Esophagus muscularis mucosa (tissue), 4 donors: ENCODE measurements at places on chromosomes 6 and 20.

DNA sequence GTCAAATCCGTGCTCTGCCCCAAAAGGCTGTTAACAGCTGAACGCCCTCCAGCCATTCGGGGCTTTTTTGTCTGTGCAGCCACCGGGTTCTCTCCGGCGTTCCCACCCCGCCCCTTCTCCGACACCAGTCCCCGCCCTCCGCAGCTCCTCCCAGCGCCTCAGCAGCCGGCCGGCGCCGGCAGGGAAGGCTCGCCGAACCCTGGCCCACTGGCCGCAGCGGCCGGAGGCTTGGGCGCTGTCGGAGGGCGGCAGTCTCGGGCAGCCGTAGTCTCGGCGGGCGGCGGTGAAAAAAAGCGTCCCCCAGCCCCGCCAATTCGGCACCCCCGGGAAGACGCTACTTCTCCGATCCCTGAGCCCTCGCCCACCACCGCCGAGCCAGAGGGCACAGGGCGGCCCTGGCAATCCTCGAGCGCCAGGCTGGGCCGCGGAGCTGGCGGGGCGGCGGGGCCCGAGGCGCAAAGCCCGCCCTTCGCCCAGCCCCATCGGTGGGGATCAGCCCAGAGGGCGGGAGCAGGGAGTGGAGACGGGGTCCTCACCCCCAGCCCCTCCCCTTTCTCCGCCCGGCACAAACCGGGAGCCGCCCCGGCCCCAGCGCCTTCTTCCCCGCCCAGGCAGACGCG, at the start of gene SESN1:
Gene SESN1, minus strand, starts transcription at position 431 of the 620 bp plus-strand sequence. CDS start 773 bp downstream, outside the sequence.
- DNase-seq = peak; percentile 96

GRCh38 chr6:17665132-17665531, 41.6 kb downstream of the NUP153 start:
- DNase-seq = no peak

- DNase-seq = no peak
Measured at GRCh38 chr20:6914986-6915385, 147.5 kb downstream of the BMP2 start.

DNA sequence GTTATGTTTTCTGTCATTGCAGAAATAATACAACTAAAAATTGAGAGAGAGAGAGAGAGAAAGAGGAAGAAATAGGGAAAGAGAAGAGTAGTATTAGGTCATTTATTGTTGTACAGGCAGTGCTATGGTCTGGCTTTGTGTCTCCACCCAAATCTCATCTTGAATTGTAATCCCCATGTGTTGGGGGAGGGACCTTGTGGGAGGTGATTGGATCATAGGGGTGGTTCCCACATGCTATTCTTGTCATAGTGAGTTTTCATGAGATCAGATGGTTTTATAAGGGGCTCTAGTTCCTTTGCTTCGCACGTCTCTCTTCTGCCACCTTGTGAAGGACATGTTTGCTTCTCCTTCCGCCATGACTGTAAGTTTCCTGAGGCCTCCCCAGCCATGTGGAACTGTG, 677.4 kb upstream of the CHD6 start:
- DNase-seq = no peak

GRCh38 chr6:146913842-146914488, 290.3 kb upstream of the STXBP5 start:
- no peak for DNase-seq

GRCh38 chr6:163588220-163588919, 173.9 kb downstream of the QKI start:
- no peak for DNase-seq

- no peak for DNase-seq
Measured at GRCh38 chr20:50607850-50608749, 83.2 kb downstream of the RIPOR3 start.

- no peak for DNase-seq
Measured at GRCh38 chr20:2624190-2624589, 28.2 kb upstream of the NOP56 start.

DNA sequence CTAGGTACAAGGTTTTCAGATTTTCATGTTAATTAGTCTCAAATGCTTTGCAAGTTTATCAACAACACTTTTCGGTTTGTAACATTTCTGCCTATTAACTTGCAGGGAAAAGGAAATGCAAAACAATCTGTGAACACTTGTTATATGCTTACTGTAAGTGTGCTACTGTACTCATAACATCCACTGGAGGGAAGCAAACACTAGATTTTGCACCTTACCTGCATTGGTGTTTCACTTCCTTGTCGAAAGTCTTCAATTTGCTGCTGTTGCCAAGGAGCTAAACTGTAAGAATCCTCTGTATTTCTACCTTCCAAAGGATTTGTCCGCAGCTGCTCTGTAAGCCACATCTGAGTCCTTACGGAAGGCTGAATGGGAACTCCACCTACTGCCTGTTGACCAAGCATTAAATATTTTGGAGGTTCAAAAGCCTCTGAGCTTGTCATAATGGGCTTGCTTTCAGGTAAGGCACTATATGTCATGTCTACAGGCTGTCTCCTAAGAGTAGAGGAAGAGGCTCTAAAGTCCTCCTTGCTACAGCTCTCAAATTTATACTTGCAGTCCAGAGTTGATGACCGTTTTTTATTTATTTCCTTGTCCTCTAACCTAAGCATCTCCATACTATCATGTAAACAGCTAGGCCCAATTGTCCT, 17.3 kb downstream of the PLN start:
- DNase-seq = peak; percentile 12

DNA sequence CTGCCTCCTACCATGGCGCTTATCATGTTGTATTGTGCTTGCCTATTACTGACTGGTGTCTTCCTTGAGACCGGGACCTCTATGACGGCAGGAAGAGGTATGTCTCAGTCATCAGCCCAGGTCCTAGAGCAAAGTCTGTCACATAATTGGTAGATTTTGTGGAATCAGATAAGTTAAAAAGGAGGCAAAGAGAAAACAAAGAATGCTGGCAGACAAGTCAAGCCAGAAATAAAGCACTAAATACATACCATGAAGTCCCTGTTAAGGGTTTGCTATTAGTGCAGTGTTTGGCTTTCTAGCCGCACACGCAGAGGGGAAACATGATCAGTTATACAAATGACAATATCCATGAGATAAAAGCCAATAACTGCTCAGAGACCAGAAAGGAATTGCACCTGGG, 6.0 kb downstream of the TOMM34 start:
- no peak for DNase-seq

DNA sequence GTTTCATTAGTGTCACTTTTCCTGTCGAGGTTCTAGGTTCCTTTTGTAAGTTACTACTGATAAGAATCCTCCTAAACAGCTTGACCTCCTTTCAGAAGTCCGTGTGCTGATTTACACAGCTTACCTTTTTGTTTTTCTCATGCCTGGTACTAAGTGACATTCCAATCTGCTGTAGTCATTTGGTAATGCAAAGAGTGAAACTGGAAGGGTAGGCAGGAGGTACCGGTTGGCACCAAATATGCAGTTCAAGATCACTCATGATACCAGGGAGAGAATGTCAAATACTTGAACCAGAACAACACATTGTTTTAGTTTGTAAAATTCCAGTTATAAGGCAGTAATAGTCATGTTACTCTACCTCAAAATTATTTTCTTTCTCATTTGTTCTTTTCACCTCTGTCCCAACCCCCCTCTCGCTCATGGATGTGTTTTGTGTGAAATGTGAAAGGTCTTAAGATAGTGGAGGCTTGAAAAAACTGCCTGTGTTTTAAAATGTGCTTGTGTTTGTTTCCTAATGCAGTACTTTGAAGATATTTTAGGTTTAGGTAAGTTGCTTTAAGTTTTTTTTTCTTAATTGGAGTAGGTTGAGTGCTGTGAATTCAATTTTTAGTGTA, 23.2 kb downstream of the AFDN start:
- no peak for DNase-seq

DNA sequence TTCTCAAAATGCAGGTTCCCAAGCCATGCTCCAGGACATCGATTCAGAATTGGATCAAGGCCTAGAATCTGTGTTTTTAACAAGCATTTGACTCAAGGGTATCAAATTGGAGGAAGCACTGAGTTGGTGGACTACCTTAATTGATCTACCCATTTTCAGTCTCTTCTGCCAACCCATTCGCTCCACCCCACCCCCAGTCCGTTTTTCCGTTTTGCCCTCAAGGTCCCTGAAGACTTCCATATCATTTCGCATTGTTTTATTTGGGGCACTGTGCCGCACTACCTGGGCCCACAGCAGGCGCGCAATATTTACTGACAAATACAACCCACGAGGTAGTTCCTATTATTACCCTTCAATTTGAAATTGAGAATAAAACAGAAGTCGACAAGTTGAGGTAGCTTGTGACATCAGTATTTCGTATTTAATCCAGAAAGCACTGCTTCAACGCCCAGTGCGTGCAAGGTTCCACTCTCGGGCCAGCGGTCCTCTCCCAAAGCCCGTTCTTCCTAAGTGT, 557 bp upstream of the DHX35 start:
- DNase-seq = no peak

- no peak for DNase-seq
Measured at GRCh38 chr6:122048570-122048969, 350.9 kb upstream of the HSF2 start.

DNA sequence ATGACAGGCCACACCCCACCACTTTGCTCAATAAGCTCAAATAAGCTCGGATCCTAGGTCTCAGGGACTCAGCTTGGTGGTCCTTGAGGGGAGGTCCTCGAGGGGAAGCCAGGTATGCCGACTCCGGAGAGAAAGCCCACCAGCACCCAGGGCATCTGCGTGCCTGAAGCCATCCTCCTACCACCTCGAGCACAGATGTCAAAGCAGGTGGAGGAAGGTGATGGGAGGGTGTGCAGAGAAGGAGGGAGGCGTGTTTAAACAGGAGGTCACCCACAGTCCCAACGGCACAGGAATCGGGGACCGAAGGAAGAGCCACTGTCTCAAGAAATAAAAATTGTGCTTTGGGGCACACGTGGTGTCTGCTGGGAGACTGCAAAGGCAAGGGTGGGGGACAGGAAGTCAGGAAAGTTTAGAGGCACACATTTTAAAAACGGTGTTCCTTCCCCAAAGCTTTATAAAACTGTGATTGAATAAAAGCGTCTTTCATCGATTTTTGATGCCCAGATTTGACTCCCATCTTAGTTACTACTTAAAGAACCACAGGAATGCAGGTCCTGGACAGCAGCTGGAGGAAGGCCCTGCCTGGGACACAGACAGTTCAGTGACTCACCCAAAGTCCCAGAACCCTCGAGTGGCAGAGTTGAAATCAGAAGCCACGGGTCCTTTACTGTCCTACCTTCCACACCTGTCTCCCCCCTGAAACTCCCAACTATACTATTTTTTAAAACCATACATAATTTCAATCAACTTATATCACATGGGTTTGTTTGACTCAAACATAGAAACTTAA, 221.0 kb upstream of the PDE10A start:
- peak; percentile 91 for DNase-seq

DNA sequence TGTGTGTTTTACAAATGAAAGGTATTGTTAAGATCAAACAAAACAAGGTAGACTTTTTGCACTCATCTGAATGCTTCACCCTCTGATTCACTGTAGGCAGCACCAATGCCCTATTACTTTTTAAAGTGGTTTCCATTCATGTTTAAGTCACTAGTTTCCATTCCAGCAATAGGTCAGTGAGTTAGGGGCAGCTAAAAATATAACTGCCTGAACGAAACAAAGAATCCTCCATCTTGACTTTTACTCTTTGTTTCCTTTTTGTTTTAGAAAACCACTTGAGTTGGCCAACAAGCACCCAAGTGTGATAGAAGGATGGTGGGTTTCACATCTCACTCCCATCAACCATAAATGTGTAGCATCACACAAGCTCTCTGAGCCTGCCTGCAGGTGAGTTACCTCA, 25.5 kb downstream of the CLIC5 start:
- no peak for DNase-seq

DNA sequence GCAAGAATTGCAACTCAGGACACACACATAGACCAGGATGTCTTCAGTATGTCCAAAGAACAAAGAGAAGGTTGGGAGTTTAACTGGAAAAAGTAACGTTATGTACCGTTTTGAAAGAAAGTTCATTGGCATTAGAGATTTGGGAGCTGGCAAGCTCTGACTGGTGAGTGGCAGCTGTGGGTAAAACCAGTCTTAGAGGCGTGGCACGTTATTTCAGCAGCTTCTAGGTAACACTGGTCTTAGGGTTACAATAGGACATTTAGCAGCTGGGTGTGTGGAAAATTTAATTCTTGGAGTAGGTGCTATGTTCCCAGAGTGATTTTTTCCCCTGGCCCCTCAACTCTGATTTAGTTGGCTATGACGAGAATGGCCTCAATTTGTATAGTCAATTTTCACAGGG, 19.2 kb downstream of the SNRPB start:
- DNase-seq = peak; percentile 21

DNA sequence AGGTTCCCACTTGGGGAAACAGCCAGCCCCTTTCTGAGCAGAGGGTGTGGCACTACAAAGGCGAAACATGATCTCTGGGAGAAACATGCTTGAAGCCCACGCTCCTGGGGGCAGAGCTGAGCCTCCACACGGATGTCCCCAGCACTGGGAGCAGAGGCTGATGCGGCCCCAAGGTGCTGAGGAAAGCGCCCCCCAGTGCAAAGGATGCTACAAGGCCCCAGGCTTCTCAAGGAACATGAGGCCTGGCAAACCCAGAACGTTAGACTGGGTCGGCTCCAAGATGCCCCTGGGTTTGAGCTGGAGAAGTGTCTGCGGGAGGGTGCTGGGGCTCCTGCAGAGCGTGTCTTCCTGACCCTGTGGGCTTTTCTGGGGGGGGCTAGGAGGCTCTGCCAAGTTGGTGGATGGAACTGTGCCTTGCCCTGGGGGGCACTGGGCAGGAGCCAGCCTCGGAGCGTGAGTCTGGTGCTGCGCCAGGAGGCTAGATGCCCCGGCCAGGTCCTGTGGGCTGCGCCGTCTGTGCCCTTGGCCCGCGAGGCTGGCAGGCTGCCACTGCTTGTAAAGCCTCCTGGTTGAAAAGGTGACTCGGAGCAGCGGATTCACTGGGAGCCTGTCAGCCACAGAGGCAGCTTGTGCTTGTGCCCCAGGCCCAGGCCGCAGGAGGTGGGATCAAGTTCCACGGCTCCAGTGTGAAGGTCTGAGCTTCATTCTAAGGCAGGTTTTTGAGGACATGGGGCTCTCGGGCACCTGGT, 8.1 kb downstream of the SYNJ2 start:
- no peak for DNase-seq

DNA sequence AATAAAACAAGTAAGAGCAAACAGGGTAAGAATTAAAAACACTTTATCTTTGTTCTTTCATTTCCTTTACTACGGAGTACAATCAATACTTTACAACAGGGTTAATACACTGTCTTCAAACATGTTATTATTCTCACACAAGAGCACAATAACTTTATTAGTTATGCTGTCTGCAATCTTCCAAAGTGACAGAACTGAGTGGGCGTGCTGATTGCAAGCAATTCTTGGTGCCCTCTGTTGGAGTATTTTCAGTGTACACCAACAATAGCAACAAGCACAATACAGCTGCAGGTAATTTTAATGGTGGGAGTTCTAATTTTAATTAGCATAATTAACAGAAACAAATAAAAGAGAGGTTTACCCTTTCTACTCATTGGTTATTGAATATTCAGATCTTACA, 33.9 kb upstream of the PTPRK start:
- DNase-seq = no peak

GRCh38 chr6:87391334-87391733, 16.4 kb upstream of the CFAP206 start:
- no peak for DNase-seq

DNA sequence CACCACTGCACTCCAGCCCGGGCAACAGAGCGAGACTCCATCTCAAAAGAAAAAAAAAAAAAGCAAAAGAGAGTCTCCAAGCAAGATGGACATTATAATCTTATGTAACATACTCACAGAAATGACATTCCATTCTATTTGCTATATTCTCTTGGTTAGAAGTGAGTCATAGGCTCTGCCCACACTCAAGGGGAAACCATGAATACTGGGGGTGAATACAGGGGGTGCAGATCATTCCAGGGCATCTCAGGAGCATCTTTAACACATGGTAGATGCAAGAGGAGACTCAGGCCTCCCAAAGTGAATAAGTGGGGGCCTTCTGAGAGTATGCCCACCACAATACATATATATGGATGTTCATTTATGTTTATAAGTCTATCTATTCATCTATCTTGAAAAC, 18.3 kb upstream of the RANBP9 start:
- DNase-seq = no peak
